ENCODE measurements at places on chromosomes 1 and 21.

GRCh38 chr1:11543796-11544195, 64.8 kb downstream of the DISP3 start:
- DNase-seq, result no peak

- DNase-seq, result no peak
Measured at GRCh38 chr1:26706315-26706714, 10.5 kb downstream of the ARID1A start.

DNA sequence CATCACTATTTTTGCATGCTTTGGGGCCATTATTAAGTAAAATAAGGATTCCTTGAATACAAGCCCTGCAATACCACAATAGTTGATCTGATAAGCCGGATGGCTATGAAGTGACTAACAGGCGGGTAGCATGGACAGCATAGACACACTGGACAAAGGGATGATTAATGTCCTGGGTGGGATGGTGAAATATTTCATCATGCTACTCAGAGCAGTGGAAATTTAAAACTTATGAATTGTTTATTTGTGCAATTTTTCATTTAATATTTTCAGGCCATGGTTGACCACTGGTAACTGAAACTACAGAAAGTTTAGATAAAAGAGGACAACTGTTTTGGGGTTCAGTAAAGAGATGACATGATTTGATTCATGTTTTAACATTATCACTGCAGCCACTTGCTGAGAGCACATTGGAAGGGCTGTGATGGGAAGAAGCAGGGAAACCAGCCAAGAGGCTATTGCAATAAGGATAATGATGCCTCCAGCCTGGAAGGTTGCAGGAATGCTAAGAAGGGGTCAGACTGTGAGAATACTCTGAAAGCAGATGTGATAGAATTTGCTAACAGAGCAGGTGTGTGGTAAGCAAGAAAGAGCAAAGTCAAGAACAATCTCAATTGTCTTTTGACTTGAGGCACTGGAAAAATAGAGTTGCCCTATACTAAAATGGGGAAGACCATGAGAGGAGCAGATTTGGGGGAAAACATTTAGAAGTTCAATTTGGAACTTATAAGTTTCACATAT, 62.5 kb upstream of the TNFSF4 start:
- DNase-seq, result no peak

DNA sequence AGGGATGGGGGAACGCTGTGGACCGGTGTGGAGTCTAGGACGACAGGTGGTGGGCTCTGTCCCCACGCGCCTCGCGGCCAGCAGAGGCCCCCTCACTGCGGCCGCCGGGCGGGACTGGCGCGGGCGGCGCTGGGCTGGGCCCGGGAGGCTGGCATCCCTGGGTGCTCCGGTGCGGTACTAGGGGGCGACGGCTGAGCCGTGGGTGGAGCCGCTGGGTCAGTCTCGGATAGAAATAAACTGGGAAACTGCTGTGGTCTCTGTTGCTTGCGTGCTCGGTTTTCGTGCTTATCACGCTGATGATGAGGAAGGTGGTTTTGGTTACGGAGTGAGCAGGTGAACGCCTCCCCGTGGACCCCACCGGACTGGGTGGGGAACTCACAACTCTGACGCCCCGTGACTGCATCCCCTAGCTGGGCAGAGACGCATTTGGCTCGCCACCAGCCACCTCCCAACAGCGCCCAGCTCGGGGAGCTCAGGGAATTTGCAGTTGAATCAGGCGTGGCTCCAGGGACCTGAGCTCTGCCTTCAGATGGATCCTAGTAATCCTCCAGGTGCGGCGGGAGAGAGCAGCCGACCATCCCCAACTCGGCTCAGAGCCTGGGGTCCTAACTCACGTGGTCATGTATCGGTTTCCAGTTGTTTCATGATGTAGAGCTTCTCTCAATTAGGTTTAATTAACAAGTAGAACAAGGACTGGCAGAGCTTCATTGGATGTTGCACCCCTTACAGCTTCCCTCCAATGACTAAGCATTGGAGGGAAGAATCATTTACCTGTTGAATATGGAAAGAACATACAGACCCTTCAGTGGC, 32.1 kb downstream of the HSD17B7 start:
- no peak for DNase-seq

DNA sequence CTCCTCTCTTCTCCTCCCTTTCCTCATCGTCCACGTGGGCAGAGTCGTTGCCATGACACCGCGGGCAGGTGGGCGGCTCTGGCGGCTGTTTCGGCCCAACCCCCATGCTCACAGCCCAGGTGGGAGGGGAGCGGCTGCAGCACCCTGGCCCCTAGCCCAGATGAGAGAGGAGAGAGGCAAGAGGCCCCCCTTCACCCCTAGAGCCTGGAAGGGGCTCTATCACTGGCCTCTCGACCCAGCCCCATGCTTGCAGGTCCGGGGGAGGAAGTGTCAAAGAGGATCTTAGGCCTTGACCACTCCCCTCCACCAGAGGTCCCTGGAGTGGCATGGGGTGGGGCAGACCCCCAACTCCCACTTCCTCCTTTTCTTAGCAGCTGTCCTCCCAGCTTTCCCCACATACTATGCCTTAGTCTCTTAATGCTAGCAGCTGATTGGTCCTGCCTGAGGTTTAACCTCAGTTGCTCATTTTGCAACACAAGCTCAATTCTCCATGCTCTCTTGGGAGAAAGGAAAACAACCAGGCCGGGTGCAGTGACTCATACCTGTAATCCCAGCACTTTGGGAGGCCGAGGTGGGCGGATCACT, 10.4 kb downstream of the DLGAP3 start:
- DNase-seq, result no peak

GRCh38 chr1:110690709-110691365, 16.1 kb upstream of the KCNA3 start:
- no peak for DNase-seq

DNA sequence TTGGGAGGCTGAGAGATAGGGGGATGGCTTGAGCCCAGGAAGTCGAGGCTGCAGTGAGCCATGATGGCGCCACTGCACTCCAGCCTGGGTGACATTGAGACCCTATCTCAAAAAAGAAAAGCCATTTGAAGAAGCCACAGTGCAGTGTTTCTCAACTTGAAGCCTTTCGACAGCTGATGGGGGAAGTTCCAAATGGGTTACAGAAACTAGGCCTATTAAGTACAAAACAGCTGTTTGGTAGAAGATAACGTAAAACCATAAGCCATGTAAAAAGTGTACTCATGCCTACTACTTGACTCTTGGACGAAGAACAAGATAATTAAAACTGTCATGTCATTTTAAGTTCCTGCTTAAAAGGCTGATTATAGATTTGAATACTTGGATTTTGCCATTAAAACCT, 16.6 kb downstream of the COPA start:
- DNase-seq, result no peak

DNA sequence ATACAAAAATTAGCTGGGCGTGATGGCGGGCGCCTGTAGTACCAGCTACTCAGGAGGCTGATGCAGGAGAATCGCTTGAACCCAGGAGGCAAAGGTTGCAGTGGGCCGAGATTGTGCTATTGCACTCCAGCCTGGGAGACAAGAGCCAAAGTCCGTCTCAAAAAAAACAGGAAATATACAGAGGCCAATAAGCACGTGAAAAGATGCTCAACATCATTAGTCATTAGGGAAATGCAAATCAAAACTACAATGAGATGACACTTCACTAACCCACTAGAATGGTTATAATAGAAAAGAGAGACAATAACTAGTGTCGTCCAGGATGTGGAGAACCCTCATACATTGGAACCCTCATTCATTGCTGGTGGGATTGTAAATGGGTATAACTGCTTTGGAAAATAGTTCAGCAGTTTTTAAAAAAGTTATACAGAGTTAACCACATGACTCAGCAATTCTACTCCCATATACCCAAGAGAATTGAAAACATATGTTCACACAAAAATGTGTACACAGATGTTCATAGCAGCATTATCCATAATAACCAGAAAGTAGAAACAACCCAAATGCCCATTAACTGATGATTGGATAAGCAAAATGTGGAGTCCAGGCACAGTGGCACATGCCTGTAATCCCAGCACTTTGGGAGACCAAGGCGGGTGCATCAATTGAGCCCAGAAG, 6.4 kb upstream of the E2F2 start:
- no peak for DNase-seq

- no peak for DNase-seq
Measured at GRCh38 chr21:38861989-38862683, 56.4 kb downstream of the ETS2 start.

DNA sequence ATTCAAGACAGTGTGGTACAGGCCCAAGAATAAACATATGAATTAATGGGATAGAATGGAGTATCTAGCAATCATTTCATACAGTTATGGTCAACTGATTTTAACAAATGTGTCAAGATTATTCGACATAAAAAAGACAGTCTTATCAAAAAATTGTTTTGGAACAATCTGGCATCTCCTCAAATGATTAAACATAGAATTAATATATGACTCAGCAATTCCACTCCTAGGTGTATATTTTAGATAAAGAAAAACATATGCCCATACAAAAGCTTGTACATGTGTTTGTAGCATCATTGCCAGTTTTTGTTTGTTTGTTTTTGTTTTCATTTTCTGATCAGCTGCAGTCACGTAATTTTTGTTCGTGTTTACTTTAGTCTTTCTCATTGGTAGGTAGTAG, 1188.3 kb downstream of the BRINP3 start:
- no peak for DNase-seq

- no peak for DNase-seq
Measured at GRCh38 chr1:171756856-171757255, 15.0 kb upstream of the VAMP4 start.

DNA sequence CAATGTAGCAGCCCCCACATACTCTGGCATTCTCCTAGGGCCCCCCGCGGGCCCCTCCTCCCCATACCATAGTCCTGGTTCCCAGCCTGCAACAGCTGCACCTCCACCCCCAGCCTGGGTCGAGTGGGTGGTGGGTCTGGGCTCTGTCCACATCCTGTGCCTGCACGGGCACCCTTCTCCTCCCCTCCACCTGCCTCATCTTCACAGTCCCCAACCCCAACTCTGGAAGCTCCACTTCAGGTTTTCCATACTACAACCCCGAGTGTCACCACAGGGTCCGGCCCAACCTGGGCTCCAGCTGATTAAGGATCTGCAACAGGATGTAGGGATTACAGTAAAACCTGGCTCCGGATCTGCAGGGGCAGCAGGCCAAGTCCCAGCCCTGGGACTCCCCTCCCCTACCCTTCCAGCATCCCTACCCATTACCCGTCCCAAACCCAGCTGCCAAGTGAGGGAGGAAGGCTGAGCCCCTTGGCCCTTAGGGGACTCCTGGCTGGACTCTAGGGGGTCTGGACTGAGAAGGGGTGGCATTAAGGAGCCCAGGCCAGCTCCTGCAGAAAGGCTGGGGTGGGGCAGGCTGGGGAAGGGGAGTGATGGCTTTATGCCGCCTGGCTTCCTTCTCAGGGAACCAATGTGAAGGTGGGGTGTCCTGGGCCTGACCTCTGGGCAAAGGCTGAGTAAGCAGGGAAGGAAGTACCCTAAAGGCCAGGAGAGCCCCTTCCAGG, 116.8 kb downstream of the CASZ1 start:
- DNase-seq, result no peak

DNA sequence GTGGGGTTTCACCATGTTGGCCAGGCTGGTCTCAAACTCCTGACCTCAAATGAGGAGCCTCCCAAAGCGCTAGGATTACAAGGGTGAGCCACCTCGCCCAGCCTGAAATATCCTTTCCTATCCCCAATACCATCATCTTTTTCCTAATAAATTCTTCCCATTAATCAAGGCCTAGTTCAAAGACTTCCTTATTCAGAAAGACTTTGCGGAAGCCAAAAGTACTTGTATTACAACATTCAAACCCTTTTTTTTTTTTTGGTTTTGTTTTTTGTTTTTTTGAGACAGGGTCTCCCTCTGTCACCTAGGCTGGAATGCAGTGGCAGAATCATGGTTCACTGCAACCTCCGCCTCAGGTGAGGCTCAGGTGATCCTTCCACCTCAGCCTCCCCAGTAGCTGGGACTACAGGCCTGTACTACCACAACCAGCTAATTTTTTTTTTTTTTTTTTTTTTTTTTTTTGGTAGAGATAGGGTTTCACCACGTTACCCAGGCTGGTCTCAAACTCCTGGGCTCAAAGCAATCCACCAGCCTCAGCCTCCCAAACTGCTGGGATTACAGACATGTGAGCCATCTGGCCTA, 7.6 kb downstream of the SLC19A2 start:
- DNase-seq, result no peak

- no peak for DNase-seq
Measured at GRCh38 chr1:219585837-219586455, 27.0 kb downstream of the ZC3H11B start.

- no peak for DNase-seq
Measured at GRCh38 chr21:35716876-35717565, 343.3 kb downstream of the SETD4 start.

DNA sequence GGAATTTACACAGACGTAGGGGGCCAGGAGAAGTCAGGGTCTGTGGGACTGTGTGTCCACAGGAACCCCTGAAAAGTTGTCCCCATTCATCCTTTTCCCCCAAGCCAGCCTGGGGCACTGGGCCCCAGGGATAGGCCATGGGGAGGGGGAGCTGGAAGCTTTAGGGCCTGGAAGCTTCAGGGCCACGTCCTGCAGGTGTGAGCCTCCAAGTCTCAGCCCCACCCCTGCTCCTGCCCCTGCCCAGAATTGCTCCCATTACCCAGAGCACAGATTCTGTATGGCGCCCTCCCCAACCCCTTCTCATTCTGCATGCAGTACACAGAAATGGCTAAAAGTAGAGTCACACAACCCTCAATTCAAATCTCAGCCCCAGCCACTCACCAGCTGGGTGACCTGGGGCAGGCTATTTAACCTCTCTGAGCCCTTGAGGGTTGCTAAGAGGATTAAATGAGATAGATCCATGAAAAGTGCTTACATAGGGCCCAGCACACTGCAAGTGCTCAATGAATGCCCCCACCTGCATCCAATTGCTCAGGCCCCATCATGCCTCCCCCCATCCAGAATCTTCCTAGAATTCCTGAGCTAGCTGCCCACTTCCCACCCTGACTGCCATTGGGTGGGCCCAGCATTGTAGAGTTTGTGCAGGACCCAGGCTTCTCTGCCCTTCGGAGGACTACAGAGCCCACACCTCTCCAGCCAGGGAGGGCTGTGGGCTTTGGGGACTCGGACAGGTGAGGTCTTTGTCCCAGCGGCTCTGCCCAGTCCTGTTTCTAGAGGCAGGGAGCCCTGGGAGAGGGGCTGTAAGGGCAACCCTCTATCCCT, 6.5 kb downstream of the RAP1GAP start:
- DNase-seq, result no peak

DNA sequence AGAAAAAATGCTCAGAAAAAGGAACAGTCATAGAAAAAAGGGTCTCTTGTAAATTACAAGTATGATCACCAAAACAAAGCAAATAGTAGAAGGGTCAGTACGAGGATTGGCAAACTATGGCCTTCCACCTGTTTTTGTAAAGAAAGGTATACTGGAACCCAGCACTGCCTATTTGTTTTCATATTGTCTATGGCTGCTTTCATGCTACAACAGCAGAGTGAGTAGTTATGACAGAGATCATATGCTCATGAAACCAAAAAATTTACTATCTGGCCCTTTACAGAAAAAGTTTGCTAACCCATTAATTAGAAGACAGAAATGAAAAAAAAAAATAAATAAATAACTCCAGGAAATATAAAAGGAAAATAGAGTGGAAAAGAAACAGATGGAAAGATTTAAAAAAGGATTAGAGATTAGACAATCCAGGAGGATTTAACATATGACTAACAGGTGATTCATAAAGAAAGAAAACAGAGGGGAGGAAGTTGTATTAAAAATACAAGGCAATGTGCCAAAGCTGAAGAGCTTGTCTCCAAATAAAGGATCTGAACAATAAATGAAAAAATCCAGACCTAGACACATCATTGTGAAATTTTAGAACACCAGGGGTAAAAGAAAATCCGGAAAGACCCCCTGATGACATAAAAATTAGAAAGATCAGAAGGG, 108.5 kb upstream of the SERTAD4 start:
- no peak for DNase-seq

GRCh38 chr1:228161362-228161761, 4.2 kb upstream of the IBA57 start:
- no peak for DNase-seq

Data from activated CD8-positive, alpha-beta memory T cell treated with anti-CD3 and anti-CD28 coated beads for 1 hour (primary cell).